Lower lobe of right lung (tissue), 2 donors: ENCODE measurements at places on chromosomes 3 and 15.

GRCh38 chr15:63372018-63372705 lies 9.5 kb downstream of the CA12 start:
- no peak for DNase-seq

DNA sequence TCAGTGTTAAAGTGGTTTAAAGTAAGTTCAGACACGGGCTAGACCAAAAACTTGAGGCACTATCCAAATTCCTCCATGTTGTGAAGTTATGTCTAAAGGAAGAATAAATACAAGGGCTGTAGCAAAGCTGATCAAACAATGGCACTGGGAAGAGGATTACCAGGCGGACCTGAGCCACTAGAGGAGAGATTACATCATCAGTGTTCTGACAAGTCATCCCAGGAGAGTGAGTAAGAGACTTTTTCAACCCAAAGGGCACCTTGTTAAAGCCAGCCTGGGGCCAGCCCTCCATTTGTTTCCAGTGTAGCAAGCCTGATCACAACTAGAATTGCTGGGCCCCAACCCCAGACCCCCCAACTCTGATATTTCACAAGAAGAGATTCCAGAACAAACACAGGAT lies 166.9 kb downstream of the DCLK3 start:
- DNase-seq = no peak

- DNase-seq = no peak
Observed at GRCh38 chr3:162337630-162338029, 841.0 kb downstream of the OTOL1 start.

DNA sequence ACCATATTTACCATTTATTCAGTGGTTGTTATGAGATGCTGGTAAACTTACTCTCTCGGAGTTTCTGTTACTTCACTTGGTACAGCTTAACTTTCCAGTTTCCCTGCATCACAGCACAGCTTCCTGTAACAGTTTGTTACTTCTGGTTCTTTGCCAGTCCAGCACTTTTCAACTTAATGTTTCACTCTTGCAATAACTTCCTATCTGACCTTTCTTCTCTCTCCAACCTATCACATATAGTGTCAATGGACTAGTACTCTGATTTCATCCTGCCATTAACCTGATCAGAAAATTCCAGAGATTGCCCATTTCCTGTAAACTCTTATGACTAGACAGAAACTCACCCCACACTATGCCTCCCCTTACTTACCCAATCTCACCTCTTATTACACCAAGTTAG lies 3.9 kb upstream of the ATP11B start:
- no peak for DNase-seq

DNA sequence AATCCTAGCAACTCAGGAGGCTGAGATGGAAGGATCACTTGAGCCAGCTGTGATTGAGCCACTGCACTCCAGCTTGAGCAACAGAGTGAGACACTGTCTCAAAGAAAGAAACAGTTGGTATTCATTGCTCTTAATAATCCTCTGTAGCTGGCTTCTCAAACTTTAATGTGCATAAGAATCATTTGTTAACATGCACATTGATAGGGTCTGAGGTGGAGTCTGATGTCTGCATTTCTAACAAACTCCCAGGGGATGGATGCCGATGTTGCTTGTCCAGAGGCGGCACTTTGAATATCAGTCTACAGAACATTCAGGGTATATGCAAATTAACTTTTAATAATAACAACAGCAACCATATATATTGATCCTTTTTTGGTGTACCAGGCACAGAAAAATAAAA lies 39.9 kb downstream of the NKIRAS1 start:
- no peak for DNase-seq

DNA sequence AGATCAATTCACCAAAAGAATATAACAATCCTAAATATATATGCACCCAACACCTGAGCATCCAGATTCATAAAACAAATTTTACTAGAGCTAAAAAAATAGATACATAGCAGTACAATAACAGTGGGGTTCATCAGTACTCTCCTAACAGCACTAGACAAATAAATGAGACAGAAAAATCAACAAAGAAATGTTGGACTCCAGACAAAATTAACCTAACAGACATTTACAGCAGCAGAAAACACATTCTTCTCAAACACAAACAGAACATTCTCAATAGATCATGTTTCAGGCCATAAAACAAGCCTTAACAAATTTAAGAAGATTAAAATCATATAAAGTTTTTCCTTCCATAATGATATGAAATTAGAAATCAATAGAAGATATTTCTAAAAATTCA lies 124.8 kb upstream of the NECTIN3 start:
- DNase-seq = no peak

- DNase-seq = no peak
Observed at GRCh38 chr15:35168464-35168863, 83.4 kb upstream of the NANOGP8 start.

- DNase-seq = no peak
Observed at GRCh38 chr15:76386178-76386577, 49.6 kb downstream of the ISL2 start.

DNA sequence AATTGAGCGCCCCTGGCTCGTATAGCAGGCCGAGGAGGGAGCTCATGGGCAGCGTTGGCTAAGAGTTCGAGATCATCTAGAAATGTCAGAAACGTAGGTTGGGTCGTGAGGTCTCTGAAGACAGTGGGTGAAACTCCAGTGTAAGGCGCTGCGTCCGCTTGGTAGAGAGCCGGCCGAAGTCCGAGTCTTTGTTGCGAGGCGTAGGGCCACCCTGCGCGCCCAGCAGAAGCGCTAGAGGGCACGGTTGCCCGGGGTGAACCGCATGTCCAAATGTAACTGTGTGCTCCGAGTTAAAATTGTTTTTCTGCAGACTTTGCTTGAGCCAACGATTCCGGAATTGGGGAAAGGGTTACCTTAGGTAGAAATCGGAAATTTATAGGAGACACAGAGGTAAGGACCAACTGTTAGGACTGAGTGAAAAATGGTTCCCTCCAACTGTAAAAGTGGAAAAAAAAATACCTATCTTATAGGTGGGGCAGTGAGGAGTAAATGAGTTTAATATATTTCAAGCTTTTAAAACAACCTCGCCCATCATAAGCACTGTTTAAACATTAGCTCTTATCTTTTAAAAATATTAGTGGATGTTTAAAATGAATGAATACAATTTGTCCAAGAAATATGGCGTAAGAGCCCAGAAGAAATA lies 993 bp upstream of the SIAH2 start:
- peak; percentile 84 for DNase-seq

GRCh38 chr3:30017901-30018300 lies 588.5 kb upstream of the TGFBR2 start:
- DNase-seq = no peak

GRCh38 chr15:85772668-85773067 lies 22.1 kb downstream of the KLHL25 start:
- no peak for DNase-seq

- no peak for DNase-seq
Observed at GRCh38 chr3:179463319-179463718, 12.0 kb upstream of the GNB4 start.

DNA sequence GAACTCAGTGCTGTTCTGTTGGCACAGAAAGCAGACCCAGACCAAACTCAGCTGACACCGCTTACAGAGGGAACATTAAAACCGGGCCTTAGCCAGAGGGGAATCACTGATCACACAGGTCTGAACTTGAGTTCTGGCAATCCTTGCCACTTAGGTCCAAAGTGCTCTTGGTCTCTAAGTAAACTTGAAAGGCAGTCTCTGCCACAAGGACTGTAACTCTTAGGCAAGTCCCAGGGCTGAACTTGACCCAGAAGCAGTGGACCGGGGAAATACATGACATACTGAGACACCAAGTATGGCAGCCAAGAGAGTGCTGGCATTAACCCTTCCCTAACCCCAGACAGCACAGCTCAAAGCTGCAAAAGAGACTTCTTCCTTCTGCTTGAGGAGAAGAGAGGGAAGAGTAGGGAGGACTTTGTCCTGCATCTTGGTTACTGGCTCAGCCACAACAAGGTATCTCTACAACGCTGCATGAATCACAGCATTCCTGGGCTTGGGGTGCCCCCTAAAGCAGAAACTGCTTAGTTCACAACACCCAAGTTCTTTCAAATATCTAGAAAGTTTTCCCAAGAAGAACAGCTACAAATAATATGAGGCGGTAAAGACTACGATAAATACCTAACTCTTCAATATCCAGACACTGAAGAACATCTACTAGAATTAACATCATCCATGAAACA lies 32.5 kb downstream of the NAALADL2 start:
- no peak for DNase-seq

DNA sequence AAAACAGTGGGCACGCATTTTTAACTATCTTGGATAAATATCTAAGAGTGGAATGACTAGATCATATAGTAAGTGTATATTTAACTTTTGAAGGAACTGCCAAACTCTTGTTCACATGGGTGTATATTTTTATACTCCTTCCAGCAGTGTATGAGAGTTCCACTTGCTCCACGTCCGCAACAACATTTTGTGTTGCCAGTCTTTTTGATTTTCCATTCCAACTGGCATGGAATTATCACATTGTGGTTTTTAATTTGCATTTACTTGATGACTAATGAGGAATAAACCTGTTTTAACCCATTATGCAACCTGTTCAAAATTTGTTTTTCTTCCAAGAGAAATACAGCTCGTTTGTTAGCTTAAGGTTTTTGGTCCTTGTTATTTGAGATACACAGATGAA lies 51.6 kb downstream of the ZNF621 start:
- DNase-seq = no peak

DNA sequence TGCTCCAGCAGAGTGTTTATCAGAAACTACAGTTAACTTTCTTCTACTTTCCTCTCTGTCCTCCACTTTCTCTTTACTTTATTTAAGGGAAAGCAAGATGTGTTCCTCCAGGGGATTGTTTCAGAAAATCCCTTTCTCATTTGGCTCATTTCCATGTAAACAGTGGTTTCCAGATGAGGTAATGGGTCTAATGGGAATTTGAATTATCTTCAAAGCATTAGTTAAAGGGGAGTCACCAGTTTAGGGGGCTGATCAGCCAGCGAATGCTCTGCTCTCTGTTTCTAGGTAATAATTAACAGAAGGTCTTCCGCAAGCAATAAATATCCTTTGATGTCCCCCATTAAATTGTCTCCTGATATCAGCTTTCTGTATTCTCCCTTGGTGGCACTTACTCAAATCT lies 30.4 kb upstream of the ZNF639 start:
- DNase-seq = no peak

DNA sequence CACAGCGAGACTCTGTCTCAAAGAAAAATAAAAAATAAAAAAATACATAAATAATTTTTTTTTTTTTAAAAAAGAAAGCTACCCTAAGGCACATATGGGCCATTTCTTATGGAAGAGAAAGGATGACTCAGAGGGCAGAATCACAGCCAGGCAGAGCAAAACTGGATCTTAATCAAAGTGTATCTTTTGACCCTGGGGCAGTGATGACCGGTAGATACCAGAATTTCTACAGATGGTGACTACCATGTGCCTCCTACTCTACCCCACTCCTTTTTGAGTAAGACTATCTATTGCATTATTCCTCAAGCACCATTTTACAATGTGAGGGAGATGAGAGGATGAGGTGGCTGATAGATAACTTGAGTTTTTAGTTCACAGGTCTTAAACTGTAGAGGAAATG lies 26.0 kb downstream of the TARS3 start:
- DNase-seq = no peak
